ENCODE measurements at places on chromosomes 7 and 10.
A peak's percentile ranks its signal among the peaks of the same experiment; 100 is the strongest.

DNA sequence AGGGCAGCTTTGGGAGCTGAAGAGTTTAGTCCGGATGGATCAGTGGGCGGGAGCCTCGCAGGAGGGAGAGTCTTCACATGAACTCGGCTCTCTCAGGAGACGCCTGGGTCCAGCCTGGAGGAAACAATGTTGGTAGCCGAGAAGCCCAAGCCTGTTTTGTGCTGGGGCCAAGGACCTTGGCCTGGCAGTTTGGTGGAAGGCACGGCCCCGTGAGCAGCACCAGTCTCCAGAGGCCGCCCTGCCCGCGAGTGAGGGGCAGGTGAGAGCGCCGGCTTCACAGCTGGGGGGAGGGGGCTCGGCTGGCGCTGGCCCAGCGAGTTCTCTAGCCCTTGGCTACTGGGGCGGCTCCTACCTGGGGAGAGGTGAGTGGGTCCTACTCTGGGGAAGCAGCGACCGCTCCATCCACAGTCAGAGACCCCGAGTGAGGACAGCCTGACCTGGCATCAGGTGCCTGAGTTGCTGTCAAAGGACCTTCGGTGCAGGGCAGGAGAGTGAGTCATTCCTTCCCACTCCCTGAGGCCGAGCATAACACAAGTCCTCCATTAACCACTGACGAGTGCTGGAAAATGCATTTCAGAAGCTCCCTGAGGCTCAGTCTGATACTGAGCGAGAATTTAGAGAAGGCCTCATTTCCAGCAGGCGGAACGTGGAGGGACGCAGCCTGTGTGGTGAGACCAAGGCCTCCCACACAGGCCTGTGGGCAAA lies 89.3 kb upstream of the DIP2C start:
- DNase-seq: no peak

GRCh38 chr7:27784399-27785053 lies 44.6 kb downstream of the TAX1BP1 start:
- DNase-seq: peak; percentile 88

DNA sequence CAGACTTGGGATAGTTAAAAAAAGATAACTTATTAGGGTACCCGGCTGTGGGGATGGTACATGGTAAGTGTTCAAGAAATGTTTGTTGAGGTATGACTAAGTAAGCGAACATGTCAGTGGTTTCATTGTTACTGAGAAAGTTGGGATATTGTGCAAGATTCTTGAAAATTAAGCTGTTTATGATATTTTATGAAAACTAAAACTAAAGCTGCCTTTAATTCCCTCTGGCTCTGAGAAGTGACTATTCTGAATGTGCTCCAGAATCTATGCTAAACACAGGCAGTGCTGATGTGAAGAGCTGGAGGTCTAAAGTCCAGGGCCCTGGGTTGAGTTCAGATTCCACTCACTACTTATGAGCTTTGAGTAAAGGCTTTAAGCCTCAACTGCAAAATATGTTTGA lies 72.9 kb downstream of the AOAH start:
- peak; percentile 26 for DNase-seq

- no peak for DNase-seq
Measured at GRCh38 chr7:131803816-131804215, 247.4 kb upstream of the PODXL start.

GRCh38 chr7:67387851-67388250 lies 391.2 kb downstream of the TYW1 start:
- no peak for DNase-seq

GRCh38 chr10:12414278-12414989 lies 65.1 kb downstream of the CAMK1D start:
- DNase-seq: no peak

- no peak for DNase-seq
Measured at GRCh38 chr10:103732339-103733044, 122.9 kb downstream of the SH3PXD2A start.

DNA sequence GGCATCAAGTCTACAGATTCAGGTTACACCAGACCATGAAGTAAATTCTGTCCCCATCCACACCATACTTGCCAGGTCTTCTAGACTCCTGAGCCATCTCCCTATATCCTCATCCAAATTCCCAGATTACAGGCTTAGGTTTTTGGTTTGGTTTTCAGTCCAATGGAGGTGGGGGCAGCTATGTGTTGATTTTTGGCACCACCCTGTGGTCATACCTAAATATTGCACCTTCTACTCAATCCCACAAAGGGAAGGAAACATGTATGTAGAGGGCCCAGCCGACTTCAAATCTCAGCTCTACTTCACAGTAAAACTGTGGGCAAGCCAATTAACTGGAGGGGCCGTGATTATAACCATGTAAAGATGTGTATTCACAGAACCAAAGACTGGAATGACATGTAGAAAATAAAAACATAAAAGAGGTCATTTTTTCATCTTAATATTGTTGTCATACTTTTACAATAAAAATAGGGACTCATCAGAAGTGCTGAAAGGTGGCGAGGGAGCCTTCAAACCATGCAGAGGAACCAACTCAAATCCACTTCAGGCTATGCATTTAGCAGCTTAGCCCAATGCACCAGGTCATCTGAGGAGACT lies 19.8 kb downstream of the ERCC6 start:
- peak; percentile 47 for DNase-seq

- DNase-seq: no peak
Measured at GRCh38 chr7:46155367-46155766, 234.3 kb upstream of the IGFBP3 start.

GRCh38 chr7:17318146-17318545 lies 19.7 kb downstream of the AHR start:
- peak; percentile 24 for DNase-seq

DNA sequence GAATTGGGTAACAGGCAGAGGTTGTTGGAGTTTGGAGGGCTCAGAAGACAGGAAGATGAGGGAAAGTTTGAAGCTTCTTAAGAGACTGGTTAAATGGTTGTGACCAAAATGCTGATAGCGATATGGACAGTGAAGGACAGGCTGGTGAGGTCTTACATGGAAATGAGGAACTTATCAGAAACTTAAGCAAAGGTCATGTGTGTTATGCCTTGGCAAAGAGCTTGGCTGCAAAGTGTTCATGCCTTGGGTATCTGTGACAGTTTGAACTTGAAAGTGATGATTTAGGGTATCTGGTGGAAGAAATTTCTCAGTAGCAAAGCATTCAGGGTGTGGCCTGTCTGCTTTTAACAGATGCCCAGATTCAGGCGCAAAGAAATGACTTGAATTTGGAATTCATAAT lies 64.5 kb upstream of the EEPD1 start:
- no peak for DNase-seq

- no peak for DNase-seq
Measured at GRCh38 chr7:145902123-145902522, 214.5 kb upstream of the CNTNAP2 start.

DNA sequence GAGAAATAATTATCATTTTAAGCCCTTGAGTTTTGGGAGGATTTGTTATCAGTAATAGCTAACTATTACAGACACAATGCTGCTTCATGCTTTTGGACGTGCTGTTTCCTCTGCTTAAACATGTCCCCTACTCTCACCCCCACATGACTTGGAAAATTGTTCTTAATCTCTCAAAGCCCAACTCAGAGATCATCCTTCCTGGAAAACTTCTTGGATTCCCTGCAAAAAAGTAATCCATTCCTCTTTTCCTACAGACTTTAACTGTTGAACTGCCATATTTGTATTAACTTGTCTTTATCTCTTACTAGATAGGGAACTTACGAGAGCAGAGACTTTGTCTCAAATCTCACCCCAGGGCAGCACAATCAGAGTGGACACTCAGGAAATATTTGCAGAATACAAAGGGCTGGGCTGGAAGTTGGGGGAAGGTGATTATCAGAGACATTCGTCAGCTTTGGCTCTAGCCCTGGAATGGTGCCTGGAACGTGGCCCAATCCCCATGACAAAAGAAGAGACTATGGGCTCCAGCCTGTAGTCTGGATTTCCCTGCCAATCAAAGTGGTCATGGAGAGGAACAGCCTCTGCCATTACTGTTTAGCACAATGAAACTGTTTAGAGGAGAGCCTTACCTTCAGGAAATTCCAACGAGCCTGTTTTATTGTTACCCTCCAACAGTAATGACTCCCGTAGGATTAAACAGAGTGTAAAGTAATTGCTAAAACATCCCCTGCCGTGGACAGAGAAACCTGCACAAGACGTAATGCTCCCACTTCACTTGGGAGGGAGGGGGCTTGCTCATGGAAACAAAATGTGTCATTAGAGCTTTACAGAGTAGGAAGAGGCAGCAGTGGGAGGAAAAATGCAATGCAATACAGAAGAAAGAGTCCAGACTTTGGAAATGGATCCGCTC lies 140.4 kb upstream of the AUTS2 start:
- no peak for DNase-seq

GRCh38 chr7:83486536-83486935 lies 162.4 kb downstream of the SEMA3E start:
- no peak for DNase-seq

GRCh38 chr7:101308245-101309085 lies 13.1 kb downstream of the IFT22 start:
- peak; percentile 35 for DNase-seq

GRCh38 chr7:2785071-2785500 lies 59.0 kb downstream of the GNA12 start:
- DNase-seq: peak; percentile 95

GRCh38 chr10:58817201-58817846 lies 304.7 kb downstream of the BICC1 start:
- DNase-seq: no peak

- DNase-seq: no peak
Measured at GRCh38 chr7:139559364-139560105, 36.0 kb downstream of the CLEC2L start.

DNA sequence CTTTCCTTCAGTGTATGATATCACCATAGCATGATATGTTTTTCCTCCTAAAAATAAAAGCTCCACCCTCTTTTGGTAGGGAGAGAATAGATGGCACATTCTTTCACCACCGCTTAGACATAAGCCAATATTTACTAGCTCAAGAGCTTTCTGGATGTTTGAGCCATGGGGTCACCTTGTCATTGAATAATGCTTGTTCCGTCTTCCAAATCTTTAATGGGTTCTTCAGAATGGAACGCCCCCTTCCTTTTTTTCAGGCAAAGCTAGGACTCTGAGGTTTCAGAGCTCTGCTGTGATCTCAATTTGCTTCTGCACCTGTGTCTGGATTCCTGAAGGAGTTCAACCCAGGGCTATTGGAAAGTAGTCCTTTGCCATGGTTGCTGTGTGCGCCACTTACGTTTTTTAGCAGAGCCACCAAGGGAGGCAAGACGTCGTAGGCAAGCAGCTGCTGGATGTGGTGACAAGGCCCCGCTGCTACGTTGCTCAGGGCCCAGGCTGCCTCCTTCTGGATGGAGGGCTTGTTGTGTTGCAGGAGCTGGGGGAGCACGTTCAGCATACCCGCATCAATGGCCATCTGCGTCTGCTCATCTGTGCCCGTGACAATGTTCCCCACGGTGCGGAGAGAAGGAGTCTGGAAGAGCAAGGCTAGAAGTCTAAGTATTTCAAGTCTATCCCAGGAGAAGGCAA lies 23.2 kb downstream of the KPNA7 start:
- DNase-seq: no peak

GRCh38 chr7:119802147-119802546 lies 470.8 kb upstream of the KCND2 start:
- DNase-seq: no peak

DNA sequence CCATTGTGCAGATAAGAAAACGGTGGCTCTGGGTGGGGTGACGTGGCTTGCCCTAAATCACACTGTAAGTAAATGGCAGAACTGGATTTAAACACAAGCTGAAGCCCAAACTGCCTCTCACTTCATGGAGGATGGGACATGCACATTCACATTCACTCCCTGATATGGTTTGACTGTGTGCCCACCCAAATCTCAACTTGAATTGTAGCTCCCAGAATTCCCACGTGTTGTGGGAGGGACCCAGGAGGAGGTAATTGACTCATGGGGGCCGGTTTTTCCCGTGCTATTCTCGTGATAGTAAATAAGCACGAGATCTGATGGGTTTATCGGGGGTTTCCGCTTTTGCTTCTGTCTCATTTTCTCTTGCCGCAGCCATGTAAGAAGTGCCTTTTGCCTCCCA lies 32.4 kb downstream of the CHST15 start:
- DNase-seq: no peak

DNA sequence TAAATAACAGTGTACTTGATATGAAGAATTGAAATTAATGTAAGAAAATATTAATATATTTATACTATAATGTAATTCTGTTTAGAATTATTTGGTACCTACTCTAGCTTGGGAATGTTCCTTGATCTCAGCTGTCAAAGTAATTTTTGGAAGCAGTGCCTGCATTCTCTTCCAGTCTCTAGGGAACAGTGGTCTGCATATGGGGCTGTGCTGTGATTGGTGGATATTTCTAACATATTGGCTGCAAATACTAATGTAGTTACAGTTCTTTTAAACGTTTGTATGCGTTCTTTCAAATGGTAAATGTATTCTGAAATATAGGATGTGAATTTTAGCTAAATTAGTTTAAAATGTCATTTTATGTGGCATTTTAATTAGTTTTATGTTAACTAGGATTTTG lies 87.2 kb downstream of the PHF14 start:
- no peak for DNase-seq

DNA sequence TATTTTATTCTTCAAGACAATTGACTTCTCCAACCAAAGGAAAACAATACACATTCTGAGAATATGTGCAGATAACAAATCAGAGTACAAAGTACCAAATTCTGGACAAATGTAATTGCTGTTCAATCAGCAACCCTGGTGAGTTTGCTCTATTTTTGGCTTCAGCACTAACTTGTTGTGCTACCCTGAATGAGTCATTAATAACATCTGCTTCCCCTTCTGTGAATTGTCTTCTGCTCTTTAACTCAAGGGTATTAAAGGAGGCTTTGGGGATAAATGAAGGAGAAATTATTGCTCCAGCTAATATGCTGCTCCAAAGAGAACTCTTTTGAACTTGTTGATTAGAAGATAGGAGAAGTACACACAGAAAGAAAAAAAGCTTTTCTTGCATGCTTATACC lies 459.3 kb downstream of the HTR7 start:
- peak; percentile 48 for DNase-seq

- DNase-seq: no peak
Measured at GRCh38 chr7:584122-584465, 64.4 kb upstream of the PDGFA start.

- no peak for DNase-seq
Measured at GRCh38 chr7:85213500-85213899, 26.6 kb upstream of the SEMA3D start.

GRCh38 chr7:129667116-129667515 lies 55.6 kb downstream of the NRF1 start:
- peak; percentile 18 for DNase-seq

DNA sequence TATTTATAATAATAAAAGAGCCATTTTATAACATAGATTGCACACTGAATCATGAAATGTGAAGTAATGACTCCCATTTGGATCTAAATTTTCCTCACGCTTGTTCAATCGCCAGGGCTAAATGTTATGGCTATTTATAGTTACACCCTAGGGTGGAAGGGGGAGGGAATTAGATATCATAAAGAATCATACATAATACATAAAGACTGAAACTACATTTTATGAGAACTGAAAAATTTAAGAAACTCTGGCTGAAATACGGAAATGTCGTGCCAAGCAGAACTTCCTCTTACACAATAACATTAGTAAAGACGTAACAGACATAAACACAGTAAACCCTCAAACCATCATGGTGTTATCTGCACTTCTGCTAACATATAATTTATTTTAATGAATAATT lies 327.5 kb upstream of the PHF14 start:
- DNase-seq: no peak

GRCh38 chr7:71829515-71829914 lies 582.6 kb downstream of the CALN1 start:
- no peak for DNase-seq

Data from RPMI7951 (cell line).